Foreskin keratinocyte (primary cell): ENCODE measurements at places on chromosomes 13 and 19. TPM values are rescaled to one million over a fixed set of nuclear protein-coding genes. Genes with fewer than 3 reads are reported as not detected.

Gene NPHS1
- total RNA-seq: not detected in 2 replicates

DNA sequence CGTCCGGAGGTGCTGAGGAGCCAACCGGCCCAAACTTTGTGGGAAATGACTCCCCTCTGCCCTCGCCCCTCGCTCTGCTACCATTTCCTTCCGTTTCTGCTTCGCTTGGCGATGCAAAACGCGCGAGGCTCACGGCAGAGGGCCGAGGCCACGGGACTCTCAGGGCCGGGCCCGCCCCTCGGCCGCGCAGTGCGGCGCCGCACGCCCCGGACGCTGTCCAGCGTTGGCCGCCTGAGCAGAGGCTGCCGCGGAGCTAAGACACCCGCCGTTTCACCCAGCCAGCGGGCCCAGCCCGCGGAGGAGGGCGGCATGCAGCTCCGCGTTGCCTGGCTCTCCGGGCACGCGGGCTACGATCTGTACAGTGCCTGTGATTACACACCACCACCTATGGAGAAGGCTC, 2.1 kb upstream of the ZNF578 start:
- DNase-seq: no peak

DNA sequence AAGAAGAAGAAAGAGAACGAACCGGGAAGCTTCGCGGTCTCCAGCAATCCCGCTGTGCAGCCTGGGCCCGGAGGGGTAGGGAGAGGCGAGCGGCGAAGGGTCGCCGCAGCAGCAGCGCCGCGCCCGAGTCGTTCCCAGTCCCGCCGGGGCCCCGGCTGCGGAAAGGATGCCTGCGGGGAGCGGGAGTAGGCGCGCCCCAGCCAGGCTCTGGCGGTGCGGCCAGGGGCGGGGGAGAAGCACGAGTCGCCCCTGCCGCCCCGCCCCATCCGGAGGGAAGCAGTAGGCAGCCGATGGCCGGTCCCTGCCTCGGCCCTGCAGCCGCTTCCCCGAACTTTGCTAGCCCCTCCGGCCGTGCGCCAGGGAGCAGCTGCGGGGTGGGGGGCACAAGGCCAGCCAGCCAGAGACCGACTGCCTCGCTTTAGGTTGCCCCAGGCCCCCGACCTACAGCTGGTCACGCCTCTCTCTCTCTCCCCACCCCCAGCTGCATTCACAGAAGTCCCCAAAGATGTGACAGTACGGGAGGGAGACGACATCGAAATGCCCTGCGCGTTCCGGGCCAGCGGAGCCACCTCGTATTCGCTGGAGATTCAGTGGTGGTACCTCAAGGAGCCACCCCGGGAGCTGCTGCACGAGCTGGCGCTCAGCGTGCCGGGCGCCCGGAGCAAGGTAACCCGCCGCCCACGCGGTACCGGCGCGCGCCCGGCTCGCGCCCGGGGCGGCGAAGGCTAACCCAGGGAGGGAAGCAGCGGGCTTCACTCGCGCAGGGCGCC, 1.1 kb downstream of the VSTM2B start:
- no peak for DNase-seq

Gene CEACAM19
- 1.5 and 2.3 TPM in 2 replicates for total RNA-seq

Gene ONECUT3
- not detected in 2 replicates for total RNA-seq

Gene SAFB2
- total RNA-seq: 25.1 and 32.8 TPM in 2 replicates

Gene NECTIN2
- 53.9 and 55.8 TPM in 2 replicates for total RNA-seq

DNA sequence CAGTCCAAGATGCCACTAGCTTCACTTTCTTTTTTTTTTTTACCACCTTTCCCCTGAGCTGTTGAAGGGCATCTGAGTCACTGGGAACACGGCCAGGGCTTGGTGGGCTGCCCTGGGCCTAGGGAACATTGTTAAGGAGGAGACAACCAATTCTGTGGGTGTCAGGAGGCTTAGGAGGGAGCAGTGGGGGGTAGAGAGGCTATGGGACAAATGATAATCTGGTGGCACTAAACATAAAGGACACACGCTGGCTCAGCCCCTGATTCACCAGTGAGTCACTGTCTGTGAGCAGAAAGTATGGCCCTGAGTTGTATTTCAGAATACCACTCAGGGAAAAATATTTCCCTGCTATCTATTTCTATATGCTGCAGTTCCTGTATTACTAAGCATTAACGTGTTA, 207.8 kb downstream of the DCLK1 start:
- peak; percentile 50 for DNase-seq

- DNase-seq: no peak
Observed at GRCh38 chr13:76163761-76164160, 527.6 kb downstream of the LMO7 start.

GRCh38 chr19:50213925-50214324, 10.5 kb downstream of the MYH14 start:
- DNase-seq: no peak

DNA sequence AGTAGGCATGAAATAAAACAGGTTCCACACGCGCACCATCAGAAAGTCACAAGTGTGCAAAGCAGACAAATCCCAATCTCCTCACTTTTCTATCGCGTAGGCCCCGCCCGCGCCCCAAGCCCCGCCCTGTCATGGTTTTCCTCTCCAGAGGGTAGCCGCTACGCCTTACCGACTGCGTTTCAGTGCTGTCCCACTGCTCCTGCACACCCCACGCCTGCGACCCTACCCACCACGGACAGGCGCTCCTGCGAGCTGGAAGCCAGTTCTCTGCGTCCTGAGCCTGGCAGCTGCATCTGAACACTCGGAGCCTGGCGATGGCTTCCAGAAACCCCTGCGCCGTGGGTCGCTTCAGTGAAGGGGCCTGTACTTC, 379 bp upstream of the ZNF470 start:
- DNase-seq: no peak

Gene SMIM44
- not detected in 2 replicates for total RNA-seq

Gene FAM32A
- total RNA-seq: 90.5 and 91.1 TPM in 2 replicates

GRCh38 chr13:107803822-107804495, 411.4 kb downstream of the LIG4 start:
- DNase-seq: no peak

DNA sequence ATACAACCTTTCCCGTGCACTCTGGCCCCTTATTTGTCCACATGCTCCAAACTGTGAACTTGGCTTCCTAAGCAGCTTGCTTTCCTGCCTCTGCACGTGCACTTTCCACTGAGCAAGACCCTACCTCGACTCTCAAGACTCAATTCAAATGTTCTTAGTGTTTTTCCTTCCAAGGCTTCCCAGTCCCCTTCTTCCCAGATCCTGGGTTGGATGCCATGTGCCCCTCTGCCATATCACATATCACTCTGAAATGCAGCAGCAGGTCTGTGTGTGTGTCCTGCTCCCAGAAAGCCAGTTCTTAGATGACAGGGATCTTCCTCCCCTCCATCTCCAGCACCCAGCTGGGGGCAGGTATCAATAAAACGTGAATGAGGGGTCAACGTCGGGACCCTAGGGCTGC, 3.0 kb downstream of the ZNF557 start:
- DNase-seq: no peak

DNA sequence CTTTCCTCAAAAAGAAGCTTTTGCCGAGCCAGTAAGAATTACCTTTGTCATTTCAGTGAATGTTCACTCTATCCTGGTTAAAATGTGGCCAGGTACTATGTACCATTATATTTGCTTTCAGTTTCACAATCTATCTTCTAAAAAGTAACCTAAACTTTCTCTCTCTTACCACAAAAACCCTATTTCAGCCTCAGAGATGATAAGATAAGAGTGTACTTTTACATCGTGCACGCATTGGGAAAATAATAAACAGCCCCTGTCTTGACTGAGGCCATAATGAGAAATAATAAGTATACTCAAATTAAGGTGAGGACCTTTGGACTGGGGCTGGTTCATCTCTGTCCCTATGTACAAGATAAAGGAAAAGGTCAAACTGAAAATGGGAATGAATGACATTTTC, 77.7 kb downstream of the ZNF726 start:
- DNase-seq: no peak

- DNase-seq: no peak
Observed at GRCh38 chr13:34310539-34310938, 492.6 kb downstream of the RFC3 start.

- peak; percentile 81 for DNase-seq
Observed at GRCh38 chr19:23914402-23915286, at the start of gene ZNF726. TSS of gene ZNF726 (plus strand) at chr19:23914886. CDS start at chr19:23914995, 109 bp downstream.

Gene TMEM145
- total RNA-seq: not detected in 2 replicates

DNA sequence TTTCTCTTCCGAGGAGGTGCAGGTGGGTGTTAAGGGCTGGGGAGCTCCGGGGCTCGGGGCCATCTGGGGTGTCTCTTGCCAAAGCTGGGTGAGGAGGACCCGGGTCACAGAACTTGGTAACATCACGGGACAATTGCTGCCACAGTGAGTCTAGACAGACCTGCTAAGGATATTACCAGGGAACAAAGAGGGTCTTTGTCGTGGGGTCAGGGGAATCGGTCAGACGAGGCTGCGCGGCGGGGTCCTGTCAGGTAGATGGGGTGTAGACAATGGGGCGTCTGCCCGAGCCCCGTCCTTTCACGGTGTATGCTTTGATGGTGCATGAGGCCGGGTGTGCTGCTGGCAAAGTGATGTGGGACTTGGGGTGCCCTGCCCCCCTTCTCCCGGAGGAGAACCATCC, 7.8 kb downstream of the PGPEP1 start:
- no peak for DNase-seq

GRCh38 chr13:65889368-65889767, 1340.8 kb downstream of the PCDH9 start:
- no peak for DNase-seq

- no peak for DNase-seq
Observed at GRCh38 chr13:107730813-107731212, 484.5 kb downstream of the LIG4 start.

GRCh38 chr13:78499802-78500201, 103.5 kb downstream of the POU4F1 start:
- no peak for DNase-seq

DNA sequence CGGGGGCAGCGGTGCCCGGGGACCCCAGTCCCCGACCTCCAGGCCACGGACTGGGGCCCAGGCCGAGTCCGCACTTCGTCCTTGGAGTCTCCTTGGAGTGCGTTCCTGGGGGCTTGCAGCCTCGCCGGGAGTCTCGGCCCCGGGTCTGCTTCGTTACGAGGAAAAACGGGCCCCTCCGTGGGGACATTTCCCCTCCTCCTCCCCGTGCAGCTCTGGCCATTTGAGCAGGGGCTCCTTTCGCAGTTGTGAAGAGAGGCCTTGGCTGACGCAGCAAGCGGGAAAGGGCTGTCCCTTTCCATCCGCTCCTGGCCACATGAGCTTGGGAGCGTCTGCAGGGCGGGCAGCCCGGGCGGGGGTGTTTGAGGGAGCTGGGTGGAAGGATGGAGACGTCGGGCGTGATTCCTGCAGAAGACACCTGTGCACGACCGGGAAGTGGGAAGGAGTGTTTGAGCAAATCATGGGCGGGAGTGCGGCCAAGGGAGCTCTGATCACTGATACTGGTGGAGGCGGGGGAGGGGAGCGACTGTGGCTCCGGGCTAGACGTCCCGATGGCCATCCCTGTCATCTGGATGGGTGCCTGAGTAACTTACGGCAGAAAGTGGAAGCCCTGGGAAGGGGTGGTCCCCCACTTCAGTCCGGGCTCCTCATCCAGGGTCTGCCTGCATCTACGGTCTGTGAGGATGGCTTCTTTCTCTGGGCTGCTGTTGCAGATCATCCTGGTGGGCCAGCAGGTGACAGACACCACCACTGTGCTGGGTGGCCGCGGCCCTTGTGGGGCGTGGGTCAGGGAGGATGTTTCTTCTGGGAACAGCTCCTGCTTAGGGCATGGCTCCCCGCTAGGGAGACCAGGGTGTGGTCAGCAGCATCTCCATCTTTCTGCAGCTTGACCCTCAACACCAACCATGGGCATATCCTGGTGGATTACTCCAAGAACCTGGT, 736 bp downstream of the GPI start:
- peak; percentile 19 for DNase-seq

DNA sequence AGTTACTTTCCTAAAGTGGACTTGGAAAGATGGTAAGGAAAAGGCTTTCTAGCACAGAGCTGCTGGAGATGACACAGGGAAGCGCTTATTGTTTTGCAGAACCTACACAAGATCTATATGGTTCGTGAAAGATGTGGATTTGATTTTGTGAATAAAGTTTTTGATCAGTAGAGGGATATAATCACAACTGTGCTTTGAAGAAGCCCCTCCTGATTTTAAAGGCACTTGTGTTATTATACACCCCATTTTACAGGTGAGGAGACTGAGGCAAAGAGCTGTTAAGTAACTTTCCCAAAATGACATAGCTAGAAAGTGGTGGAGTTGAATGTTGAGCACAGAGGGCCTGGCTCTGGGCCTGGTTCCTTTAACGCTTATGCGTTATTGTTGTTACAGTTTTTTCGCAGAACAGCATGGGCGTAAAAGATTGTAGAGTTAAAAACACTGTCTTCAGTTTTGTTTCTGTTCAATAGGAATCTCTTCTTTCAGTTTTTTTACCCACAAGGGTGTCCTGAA, 1.4 kb downstream of the TDRD3 start:
- no peak for DNase-seq

GRCh38 chr13:51311957-51312520, 27.5 kb upstream of the SERPINE3 start:
- no peak for DNase-seq

DNA sequence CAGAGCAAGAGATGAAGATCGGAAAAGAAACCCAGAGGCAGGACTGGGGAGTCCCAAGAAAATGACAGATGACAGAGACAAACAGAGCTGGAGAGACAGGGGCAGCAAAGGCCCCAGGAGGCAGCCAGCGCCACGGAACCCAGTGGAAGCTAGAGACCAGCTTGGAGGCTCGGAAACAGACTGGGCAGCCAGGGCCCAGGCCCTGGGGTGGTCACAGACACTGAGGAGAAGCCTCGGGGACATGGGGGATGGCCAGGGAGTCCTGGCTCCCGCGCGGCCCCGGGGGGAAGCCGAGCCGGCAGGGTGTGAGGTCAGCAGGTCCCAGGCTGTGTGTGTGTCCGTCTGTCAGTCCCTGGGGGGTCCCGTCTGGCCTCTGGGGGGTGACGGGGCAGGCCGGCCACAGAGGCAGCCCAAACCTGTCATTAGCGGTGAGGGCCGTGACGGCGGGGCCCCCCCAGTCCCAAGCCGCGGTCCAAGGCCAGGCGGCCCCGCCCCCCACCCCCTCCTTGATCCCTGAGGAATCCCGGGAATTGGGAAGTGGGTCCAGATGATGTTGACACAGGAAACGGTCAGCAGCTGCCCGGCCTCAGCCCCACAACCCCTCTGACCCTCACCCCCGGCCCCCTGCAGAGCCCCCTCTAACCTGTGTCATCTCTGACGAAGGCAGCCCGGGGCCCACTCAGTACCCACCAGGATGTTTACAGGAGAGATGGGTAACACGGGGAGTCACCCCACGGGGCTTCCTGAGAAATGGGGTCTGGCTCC, 2.5 kb upstream of the TMEM190 start:
- no peak for DNase-seq

DNA sequence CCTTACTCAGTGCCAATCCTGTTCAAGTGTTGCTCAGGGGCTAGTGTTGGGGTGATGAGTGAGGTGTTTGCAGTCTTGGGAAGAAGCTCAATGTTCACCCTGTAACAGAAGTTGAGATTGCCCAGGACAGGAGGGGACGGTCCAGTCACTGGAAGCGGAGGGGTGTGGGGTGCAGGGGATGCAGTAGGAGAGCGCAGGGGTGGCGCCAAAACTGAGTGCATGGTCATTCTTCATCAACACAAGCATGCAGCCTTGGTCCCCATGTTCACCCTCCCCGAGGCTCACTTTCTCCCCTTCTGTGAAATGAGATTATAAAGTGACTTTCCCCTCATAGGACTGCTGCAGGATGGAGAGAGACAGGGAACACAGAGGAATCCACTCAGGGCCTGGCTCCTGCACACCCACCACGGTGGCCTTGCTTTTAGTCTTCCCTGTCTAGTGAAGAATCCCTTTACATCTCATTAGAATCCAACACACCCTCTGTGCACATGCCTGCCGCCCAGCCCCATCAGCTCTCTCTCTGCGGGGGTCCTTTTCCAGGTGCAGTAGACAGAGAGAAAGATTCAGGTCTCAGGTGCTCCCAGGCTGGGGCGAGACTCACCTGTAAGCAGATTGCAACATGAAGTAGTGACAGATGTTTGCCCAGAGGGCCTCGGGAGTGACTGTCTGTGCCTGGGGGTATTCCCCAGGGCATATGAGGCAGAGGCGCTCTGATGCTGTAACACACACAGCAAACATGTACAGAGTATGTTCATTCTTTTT, 93.2 kb downstream of the TSHZ3 start:
- DNase-seq: peak; percentile 10
